Activated T-cell treated with anti-CD3 and anti-CD28 coated beads, Interleukin-2, amount 50 U/mL, for 24 hours (primary cell): ENCODE measurements at places on chromosomes 3 and 15.

- DNase-seq: no peak
Measured at GRCh38 chr3:110925798-110926197, 145.8 kb upstream of the NECTIN3 start.

DNA sequence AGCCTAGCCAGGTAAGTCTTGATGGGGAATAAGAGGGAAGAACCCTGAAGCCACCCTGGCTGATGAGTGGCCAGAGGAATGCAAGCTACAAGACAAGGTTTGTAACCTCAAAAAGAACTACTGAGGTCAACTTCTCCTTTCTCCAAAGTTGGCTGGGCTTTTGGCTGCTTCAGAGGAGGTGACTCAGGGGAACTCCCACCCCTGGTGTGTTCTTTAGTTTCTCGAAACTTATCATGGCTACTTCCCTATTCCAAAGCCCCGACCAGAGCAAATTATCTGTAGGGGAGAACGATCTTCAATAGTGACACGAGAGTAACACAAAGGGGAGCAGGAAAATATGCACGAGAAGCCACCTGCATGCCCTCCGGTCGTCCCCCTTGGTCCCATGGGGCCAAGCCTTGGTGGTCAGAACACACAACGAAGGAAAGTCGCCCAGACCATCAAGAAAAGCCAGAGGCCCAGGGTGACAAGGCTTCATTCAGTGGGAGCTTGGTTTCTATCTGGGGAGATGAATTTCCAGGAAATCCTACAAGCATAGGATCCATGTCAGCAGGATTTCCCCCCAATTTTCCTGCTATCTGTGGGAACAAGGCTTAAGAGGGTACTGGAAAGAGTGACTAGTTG lies 6.5 kb upstream of the BCL2A1 start:
- DNase-seq: no peak

DNA sequence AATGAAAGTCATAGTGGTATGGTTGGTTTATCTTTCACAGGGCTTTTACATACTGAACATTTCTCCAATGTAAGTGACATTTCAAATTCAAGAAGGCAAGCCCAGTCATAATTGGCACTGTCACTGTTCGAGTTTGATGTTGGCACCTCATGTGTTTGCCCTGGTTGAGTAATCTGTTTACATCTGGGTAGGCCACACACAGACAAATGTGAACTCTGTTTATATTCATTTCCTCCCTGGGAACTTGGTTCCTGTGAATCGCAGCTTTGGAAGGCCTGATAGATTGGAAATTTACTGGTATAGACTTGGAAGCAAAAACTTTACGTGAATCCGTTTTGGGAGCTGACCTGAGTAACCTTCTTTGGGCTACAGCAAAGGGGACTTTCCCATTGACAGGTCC lies 395.2 kb upstream of the AZI2 start:
- no peak for DNase-seq

GRCh38 chr3:57929988-57930387 lies 78.2 kb upstream of the FLNB start:
- no peak for DNase-seq

- no peak for DNase-seq
Measured at GRCh38 chr15:95549168-95549738, 781.2 kb upstream of the NR2F2 start.

- no peak for DNase-seq
Measured at GRCh38 chr15:93428150-93428549, 339.1 kb upstream of the RGMA start.

GRCh38 chr15:28147801-28148200 lies 48.7 kb upstream of the OCA2 start:
- DNase-seq: no peak

DNA sequence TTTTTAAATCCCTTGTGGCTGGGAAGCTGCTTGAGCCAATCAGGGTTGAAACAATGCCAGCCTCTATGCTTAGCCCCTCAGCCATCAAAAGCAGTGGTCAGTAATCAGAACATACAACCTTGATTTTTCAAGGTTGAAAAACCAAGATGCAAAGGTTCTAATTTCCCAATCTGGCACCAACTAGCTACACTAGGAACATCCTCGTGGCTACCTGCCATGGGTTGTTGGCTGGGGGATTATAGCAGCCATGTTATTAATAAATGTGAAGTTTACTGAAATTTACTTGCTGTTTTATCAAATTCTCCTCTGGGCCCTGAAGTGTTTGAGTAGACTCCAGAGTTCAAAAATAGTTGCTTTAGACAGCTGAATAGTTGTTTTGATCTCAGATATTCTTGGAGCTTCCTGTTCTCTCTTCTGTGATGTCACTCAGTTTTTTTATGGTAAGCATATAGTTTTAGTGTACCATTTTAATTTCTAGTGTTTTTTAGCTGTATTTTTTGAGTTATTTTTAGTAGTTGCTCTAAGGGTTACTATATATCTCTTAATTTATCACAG lies 31.9 kb downstream of the PCCB start:
- DNase-seq: no peak

DNA sequence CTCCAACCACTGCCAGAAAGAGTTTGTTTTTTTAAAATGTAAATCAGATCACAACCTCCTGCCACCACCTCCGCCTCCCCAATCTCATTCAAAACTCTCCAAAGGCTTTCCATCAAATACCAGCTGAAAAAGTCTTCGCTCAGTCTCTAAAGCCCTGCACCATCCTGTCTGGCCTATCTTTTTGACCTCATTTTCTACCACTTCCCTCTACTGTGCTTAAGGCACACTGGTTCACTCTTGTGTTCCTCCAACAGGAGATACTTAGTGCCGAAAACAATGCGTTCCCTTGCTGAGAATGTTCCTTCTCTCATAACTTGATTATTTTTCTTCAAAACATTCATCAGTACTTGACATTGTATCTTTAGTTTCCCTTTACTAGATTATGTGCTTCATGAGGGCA lies 3.5 kb downstream of the BTBD1 start:
- no peak for DNase-seq

DNA sequence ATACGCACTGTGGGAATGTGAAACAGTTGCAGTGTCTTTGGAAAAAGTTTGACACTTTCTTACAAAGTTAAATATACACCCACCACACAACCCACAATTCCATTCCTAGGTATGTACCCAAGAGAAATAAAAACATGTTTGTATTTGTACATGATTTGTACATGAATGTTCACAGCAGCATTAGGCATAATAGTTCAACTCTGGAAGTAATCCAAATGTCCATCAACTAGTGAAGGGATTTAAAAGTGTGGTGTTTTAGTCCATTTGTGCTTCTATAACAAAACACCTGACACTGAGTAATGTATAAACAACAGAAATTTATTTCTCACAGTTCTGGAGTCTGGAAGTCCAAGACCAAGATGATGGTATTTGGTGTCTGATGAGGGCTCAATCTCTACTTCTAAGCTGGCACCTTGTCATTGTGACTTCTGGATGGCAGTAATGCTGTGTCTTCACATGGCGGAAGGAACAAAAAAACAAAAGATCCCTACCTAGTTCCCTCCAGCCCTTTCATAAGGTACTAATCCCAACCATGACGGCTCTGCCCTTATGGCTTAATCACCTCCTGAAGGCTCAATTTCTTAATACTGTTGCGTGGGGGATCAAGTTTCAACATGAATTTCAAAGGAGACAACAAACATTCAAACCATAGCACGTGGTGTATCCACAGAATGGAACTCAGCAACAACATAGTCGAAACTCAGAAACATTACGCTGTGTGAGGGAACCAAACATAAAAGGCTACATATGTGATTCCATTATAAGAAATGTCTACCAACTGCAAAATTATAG lies 120.5 kb downstream of the AQP9 start:
- DNase-seq: no peak

DNA sequence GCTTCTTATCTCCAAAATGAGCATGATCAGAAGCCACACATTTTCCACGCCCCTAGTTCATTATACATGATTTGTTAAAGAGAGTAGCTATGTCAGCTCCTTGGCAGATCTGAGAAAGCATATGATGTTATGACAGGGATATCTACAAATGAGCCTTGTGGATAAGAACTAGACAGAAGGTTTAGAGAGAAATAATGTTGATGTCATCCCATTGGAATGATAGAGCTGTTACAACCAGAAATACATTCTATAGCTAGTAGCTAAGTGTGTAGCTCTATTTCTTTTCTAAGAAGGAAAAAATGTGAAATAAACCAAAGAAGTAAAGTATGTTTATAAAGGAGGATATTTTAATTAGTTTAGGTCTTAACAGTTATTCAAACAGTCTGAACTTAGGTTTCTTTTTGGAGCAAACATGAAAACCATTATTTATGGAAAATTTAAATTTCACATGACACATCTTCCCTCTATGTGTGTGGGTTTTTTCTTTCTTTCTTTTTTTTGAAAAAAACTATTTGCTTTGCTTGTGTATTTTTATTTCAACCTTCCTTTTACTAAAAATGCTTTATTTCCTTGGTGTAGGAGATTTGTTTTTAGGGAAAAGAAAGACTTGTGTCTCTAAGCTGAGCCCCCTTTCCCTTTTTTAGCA lies 167.7 kb downstream of the GHSR start:
- no peak for DNase-seq

GRCh38 chr15:27481768-27482167 lies 510.8 kb downstream of the GABRG3 start:
- no peak for DNase-seq

DNA sequence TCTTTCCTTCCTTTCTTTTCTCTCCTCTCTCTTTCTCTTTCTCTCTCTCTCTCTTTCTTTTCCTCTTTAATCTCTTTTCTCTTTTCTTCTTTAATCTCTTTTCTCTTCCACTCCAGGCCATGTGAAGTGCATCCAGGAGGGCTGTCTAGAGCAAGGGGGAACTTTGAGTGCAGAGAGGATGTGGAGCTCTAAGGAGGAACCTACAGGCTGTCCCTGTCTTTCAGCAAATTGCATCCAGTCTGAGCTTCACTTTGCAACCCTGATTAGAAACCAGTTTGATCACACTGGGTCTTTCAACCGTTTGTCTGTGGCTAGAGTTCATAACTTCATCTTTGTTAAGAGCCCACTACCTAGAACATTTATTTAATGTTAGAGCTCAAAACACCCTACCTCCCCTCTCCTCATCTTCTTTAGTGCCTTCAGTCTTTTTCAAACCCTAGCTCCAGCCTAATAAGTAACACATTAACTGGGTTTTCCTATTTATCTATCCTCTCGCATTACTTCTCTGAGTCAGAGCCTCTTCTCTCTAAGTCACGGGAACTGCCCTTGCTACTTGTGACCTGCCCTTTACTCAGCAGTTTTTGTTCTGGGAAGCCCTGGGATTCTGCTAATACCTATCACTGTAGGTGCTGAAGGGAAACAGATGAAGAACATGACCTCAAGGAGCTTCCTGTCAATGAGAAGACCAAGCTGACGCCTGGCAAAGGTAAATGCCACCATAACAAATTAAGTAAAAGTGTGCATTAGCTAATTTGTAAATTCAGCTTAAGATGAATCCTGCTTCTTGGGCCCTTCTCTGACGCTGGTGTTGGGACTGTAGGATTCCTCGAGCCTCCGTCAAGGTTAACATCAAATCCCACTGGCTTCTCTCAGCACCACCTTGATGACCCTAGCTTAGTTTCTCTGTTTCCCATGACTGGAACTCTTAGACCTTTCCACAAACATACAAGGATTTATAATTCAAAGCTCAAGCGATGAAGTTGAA lies at the start of gene GCNT3:
Gene GCNT3 (plus strand): TSS at position 508 of the 985 bp plus-strand sequence. CDS start 6,456 bp downstream, outside the sequence.
- no peak for DNase-seq

DNA sequence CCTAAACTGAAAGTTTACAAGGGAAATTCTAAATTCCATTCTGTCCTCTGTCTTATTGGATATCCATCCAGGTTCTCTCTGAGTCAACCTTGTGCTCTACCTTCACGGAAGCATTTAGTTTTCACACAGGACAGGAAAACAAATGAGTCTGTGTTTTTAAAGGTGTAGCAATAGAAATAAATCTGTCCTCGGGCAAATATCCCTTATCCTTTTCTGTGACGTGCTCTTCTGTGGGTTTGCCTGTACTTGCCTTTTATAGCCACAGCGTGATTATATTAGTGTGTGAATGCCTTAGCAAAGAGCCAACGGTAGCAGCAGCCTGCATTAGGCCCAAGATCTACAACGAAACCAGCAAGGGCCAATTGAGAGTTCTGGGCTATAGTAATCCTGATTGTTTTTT lies 127.2 kb upstream of the PLSCR5 start:
- DNase-seq: no peak

- DNase-seq: no peak
Measured at GRCh38 chr3:2976796-2977195, 133.4 kb downstream of the IL5RA start.

- DNase-seq: no peak
Measured at GRCh38 chr3:166125179-166125578, 288.0 kb upstream of the BCHE start.

GRCh38 chr3:158912621-158913020 lies 110.8 kb downstream of the MFSD1 start:
- no peak for DNase-seq

DNA sequence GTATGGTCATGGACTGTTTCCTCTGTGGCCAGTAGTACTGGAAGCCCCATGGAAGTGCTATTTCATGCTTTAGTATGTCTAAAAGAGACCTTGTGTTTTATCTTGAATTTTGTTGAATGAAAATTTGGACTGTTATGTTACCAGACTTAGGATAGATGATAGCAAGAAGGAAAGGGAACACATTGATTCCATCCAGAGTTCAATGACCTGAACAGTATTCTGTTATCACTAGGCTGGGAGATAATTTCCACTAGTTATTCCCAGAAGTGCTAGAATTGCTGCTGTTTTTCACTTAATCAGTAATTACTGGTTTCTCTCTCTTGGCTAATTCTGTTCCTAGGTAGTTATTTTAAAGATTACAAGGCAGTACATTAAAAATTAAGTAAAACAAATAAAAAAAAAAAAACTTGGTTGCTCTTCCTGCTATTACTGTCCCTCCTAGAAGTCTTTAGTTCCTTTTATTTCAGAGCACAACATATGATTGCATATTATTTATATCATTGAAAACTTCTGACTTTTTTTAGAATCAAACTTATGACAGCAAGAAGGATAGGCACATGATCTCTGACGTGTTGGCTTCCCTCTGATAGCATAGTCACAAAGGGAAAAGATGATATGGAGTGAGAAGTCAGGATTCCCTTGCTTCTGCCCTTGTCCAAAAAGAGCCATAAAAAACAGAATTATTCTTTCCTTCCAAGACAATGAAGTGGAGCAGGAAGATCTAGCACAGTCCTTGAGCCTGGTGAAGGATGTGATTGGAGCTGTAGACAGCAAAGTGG lies 72.2 kb downstream of the KLHL25 start:
- no peak for DNase-seq

DNA sequence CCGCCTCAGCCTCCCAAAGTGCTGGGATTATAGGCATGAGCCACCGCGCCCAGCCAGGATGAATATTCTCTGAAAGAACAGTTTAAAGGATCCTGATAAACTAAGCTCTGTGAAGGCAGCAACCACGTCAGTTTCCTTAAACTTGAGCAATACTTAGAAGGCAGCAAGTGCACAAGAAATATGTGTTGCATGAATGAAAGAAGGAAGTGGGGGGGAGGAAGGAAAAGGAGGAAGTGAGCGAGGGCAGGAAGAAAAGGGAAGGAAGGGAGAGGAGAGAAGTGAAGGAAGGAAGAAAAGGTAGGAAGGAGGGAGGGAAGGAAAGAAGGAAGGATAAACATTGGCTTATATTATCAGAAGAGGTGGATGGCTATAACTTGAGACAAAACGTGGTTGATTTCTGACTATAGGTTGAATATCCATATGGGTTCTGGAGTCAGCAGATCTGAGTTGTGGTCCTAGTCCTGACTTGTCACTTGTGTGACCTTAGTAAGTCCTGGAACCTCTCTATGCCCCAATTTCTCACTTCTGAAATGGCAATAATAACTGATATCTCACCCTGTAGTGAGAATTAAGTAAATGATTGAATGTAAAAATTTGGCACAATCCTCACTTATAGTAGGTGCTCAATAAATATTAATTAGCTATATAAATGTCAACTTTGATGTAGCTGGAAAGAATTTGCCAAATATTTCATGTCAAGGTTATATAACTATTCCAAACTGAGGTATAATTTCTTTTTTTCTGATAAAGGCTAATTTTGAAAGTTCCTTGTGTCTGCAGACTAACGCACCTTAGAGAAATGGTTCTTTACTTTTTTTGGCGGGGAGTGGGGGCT lies 12.0 kb upstream of the SEMA4B start:
- DNase-seq: no peak
